Kidney (tissue), 22 donors: ENCODE measurements at places on chromosomes 7 and 10. TPM values are rescaled to one million over a fixed set of nuclear protein-coding genes. Genes with fewer than 3 reads are reported as not detected.

Gene LEP
- total RNA-seq, result not detected

Gene MMRN2
- total RNA-seq, result 65.9 TPM

Gene ITGB8
- 213 TPM for total RNA-seq

Gene MMD2
- total RNA-seq, result not detected

Gene MEOX2
- total RNA-seq, result 1.2 TPM

Gene SNX10
- 72.0 TPM for total RNA-seq

Gene PLAU
- 40.8 TPM for total RNA-seq

Gene PNLIPRP2
- total RNA-seq, result not detected

DNA sequence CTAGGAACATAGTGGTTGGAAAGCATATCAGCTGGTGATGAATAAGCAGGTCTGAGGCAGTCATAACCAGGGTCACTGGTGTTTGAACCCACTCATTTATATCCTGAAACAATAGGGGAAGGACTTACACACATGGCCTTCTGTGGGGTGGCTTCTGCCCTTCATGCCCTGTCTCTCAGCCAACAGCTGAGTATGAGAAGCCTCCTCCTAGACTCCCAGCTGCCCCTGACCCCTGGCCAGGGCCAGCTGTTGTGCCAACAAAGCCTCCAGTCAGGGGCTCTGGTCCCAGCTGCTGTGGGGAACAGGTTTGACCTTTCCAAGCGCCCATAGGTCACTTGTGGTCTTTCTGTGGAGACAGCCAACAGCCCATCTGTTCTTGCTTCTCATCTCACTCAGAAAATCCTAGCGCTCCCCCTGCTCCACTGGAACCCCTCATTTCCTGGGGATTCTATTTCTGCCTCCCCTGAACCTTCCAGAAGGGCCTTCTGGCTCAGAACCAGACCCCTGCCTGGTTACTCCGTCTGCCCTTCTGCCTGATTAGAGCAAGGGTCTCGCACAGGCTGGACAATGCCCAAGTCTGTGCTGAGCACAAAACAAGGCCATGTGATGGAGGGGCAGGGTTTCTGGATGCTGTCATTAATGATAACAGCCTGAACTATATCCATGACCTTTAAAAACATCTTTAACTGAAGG, 9.7 kb upstream of the PURB start:
- no peaks in the 10 kb centered on the region for H3K4me1 ChIP-seq
- H3K36me3 ChIP-seq, result no peaks in the 10 kb centered on the region
- no peak overlapping the region for H3K27ac ChIP-seq
- no peaks in the 10 kb centered on the region for H3K27me3 ChIP-seq
- no peak for DNase-seq

GRCh38 chr7:143987513-143987912, 12.6 kb upstream of the OR6B1 start:
- no peaks in the 10 kb centered on the region for H3K36me3 ChIP-seq

- no peak overlapping the region for H3K27ac ChIP-seq
- DNase-seq, result no peak
- H3K27me3 ChIP-seq, result no peaks in the 10 kb centered on the region
- H3K36me3 ChIP-seq, result peaks cover 3% of the 10 kb centered on the region
- H3K4me1 ChIP-seq, result no peaks in the 10 kb centered on the region
These were observed 52.8 kb downstream of the AHCYL2 start for GRCh38 chr7:129277629-129278028.

DNA sequence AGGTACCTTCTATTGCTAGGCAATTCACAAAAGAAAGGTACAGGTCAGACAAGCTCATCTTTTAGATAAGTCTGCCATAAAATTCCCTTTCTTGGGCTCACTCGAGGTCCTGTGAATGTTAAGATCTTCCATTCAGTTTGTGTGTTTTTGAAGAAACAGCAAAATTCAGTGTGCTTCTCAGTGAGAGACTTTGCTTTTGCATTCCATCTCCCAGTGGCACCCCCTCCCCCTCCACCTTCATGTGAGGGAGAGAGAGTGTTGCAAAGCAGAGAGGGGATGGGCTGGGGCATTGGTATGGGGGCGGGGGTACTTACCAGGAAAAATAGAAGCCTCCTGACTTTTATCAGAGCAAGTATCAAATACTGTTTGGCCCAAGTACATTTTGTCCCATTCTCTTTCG, 3.8 kb upstream of the TECTB start:
- H3K36me3 ChIP-seq, result no peaks in the 10 kb centered on the region
- no peaks in the 10 kb centered on the region for H3K27me3 ChIP-seq
- no peak overlapping the region for H3K4me3 ChIP-seq
- H3K4me1 ChIP-seq, result no peaks in the 10 kb centered on the region
- H3K27ac ChIP-seq, result no peak overlapping the region

- H3K4me1 ChIP-seq, result no peaks in the 10 kb centered on the region
- H3K4me3 ChIP-seq, result no peak overlapping the region
- no peak overlapping the region for H3K27ac ChIP-seq
- DNase-seq, result no peak
These were observed 130.5 kb upstream of the DGKB start for GRCh38 chr7:15033039-15033438.

DNA sequence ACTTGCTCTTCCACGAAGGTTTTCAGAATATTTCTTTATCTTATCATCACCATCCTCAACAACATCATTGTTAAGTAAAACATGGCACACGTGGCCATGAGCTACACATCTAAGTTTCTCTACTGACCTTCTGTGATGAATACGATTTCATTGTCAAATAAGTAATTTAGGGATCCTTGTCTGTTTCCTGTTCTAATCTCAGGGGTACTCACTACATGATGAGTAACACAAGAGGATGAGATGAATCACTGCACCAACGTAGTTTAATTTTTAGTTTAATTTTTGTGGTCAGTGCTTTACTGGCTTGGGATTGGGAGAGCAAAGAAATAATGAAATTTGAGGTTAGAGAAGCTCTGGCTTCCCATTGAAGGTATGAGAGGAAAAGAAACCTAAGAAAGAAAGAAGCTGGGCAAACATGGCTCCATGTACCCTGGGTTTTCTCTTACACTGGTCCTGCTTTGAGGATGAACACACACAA, 461.9 kb upstream of the KLF6 start:
- DNase-seq, result no peak
- no peaks in the 10 kb centered on the region for H3K27me3 ChIP-seq
- no peak overlapping the region for H3K27ac ChIP-seq

DNA sequence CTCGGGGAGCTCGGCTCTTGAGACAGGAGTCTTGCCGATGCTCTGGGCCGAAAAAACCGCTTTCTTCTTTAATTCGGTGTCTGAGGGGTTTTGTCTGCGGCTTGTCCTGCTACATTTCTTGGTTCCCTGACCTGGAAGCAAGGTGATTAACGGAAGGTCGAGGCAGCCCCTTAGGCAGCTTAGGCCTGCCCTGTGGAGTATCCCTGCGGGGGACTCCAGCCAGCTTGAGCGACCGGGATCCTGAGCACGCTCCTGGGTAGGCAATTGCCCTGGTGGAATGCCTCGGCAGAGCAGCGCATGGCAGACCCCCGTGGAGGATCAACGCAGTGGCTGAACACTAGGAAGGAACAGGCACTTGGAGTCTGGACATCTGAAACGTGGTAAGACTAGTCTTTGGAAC, 30.5 kb upstream of the GHITM start:
- no peaks in the 10 kb centered on the region for H3K4me1 ChIP-seq
- no peaks in the 10 kb centered on the region for H3K27me3 ChIP-seq
- no peak for DNase-seq
- no peak overlapping the region for H3K4me3 ChIP-seq
- H3K27ac ChIP-seq, result no peak overlapping the region

- no peak overlapping the region for H3K27ac ChIP-seq
- no peak for DNase-seq
- H3K27me3 ChIP-seq, result no peaks in the 10 kb centered on the region
- H3K4me3 ChIP-seq, result no peak overlapping the region
- H3K36me3 ChIP-seq, result no peaks in the 10 kb centered on the region
These were observed 107.2 kb upstream of the RELN start for GRCh38 chr7:104096683-104097082.

DNA sequence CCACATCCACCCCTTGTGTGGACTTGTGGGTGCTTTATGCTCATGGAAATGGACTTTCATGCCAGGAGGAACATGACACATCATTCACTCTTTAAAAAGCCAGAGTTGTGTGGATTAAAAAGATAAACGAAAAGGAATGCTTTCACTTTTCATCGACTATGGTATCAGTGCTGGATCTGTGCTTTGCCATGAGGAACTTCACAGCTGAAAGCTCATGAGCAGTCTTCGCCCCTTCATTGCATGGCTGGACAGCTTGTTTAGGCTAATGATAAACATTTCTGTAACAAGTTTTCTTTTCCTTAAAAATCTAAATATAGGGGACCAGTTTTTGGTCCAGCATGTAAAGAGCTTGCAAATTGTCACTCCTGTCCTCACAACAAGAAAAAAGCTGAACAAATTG, 173.6 kb upstream of the NPS start:
- no peaks in the 10 kb centered on the region for H3K27me3 ChIP-seq
- no peaks in the 10 kb centered on the region for H3K4me1 ChIP-seq
- H3K36me3 ChIP-seq, result peaks cover 9% of the 10 kb centered on the region
- no peak overlapping the region for H3K4me3 ChIP-seq

DNA sequence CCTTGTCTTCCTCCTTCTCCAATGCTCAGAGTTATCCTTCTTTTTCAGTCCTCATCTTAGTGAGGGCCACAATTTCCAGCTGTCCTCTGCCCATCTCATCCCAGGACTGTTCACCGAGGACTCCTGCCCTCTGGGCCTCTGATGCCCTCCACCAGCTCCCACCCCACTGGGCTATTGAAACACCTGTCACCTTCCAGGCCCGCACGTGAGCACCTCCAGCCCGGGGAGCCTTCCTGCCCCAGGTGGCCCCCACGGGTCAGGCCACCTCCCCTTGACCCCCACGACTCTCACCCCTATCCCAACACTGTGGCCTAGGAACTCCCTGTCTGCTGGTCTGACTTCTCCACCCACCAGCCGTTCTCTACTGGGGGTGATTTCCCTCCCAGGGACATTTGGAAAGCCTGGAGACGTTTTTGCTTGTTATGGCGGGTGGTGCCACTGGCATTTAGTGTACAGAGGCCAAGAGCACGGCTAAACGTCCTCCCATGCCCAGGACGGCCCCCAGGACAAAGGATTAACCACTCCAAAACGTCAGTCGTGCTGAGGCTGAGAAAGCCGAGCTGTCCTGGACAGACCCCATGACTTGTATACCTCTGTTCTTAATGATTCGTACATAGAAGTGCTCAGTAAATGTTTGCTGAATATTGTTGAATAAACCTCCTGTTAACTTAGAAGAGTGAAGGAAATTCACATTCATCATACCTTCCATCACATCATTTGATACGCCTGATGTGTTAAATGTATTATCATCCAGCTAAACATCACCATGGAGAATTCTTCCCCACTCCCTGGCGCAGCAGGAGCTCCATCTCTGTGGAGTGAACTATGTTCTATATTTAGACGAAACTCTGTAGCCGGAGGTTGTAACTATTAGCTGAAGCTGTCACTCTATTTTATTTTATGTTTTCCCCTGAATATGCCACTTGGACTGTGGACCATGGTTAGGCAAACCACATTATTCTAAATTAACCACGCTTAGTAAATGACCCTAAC, 270.1 kb upstream of the SHH start:
- no peaks in the 10 kb centered on the region for H3K4me1 ChIP-seq
- no peaks in the 10 kb centered on the region for H3K27me3 ChIP-seq
- DNase-seq, result no peak
- no peak overlapping the region for H3K4me3 ChIP-seq
- H3K36me3 ChIP-seq, result no peaks in the 10 kb centered on the region

- H3K27ac ChIP-seq, result no peak overlapping the region
- no peaks in the 10 kb centered on the region for H3K36me3 ChIP-seq
- no peak overlapping the region for H3K4me3 ChIP-seq
- DNase-seq, result no peak
These were observed 37.2 kb upstream of the PAPSS2 start for GRCh38 chr10:87622314-87623004.

DNA sequence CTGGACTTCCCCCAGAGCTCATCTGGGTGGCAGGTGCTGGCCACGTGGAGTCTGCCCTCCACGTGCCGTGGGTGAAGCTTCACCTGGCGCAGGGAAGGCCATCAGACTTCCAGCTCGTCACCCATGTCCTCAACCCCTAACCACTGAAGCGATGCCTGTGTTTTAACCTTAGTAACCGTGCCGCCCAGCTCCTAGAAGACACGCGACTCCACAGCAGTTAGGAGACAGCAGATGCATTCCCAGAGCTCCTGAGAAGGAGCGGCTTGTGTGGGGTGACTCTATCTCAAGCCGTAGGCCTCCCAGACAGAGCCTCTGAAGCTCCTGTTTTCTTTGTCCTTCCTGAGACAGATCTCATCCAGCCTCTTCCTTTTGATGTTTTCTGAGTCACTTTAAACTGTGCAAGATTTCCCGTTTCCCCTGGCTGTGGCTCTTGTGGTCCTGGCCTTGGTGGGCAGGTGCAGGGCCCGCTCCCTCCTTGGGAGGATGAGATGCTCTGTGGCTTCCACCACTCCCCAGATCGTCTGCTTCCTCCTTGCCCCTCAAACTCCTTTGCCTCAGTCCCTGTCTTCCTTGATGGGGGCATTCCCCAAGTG, 41.4 kb upstream of the AP5Z1 start:
- no peak for DNase-seq
- no peak overlapping the region for H3K4me3 ChIP-seq
- no peak overlapping the region for H3K27ac ChIP-seq
- no peaks in the 10 kb centered on the region for H3K36me3 ChIP-seq
- no peaks in the 10 kb centered on the region for H3K4me1 ChIP-seq
